ENCODE measurements at places on chromosomes 6 and 20.

GRCh38 chr20:561437-562231, 18.0 kb upstream of the CSNK2A1 start:
- peak; percentile 52 for DNase-seq

DNA sequence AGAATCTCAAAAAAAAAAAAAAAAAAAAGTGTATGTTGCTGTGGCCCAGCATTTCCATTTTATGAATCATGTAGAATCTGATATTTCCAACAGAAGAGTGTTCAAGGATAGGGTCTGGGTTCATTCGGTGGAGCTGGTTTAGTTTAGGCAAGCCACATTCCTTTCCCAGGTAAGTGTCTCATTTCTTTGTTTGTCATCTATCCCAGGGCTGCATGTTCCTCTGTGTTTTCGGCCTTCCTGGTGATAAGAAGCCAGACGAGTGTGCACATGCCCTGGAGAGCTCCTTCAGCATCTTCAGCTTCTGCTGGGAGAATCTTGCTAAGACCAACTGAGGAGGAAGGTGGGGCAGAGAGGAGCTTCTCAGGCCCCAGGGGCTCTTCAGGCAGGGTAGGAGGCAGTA, 38.2 kb downstream of the NFYA start:
- DNase-seq, result no peak

DNA sequence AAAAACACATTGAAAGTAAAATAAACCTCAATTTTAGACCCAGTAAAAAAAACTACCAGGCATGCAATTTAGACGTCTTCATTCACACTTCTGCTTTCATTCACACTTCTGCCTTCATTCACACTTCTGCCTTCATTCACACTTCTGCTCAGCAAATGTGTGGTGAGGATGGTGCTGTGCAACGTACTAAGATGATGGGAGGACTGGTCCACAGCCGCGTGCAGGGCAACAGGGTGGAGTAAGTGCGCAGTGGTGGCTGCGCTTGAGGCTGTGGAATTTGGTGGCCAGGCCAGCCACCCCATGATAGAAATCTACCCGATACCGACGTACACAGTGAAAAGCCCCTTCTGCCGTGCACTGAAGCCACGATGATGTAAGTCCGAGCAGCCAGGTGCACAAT, 114.3 kb upstream of the CD93 start:
- DNase-seq, result no peak

DNA sequence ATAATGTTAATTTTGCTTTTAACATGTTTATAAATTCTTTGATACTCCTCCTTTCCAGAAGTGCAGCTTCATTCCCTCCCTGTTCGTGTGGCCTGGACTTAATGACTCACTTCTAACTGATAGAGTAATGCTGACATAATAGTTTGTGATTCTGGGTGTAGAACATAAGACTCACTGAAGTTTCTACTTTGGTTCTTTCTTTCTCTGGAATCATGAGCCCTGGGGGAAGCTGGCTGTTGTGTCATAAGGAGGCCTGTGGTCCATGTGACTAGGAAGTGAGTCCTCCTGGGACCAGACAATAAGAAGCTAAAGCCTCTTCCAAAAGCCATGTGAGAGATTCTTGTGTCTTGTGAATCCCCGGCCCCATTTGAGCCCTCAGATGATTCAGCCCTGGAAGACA, 30.5 kb upstream of the HLA-G start:
- DNase-seq, result no peak

DNA sequence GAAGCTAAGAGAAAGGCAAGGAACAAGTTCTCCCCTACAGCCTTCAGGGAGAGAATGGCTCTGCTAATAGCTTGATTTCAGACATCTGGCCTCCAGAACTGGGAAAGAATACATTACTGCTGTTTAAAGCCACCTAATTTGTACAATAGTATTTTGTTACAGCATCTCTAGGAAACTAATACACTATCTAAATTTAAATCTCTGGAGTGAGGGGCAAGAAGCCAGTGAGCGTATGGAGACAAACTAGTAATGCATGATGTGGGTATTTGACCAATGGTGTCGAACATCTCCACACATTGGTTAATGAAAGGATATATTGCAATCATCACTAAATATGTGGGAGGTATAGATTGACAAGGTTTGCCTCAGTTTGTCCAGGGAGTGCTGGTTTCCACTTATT, 451.5 kb downstream of the EPM2A start:
- DNase-seq, result no peak

DNA sequence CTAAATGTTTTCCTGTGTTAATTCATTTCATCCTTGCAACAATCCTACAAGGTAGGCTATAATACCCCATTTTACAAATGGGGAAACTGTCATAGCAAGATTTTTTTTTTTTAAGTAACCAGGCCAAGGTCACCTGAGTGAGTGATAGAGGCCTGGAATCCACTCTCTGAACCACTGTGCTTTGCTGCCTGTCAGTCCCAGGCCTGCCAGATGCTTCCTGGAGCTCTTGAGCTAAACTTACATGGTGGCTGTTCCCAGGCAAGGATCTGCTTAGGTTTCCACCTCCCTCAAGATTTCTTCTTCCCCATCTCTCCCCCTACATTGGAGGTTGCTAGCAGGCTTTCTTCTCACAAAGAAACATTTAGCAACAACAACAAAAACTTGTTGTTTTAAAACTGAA, 32.7 kb upstream of the RNF8 start:
- no peak for DNase-seq

GRCh38 chr6:912871-913835, 220.2 kb upstream of the EXOC2 start:
- peak; percentile 2 for DNase-seq

- no peak for DNase-seq
These were observed 119.7 kb upstream of the ZFP64 start for GRCh38 chr20:52311209-52311794.

DNA sequence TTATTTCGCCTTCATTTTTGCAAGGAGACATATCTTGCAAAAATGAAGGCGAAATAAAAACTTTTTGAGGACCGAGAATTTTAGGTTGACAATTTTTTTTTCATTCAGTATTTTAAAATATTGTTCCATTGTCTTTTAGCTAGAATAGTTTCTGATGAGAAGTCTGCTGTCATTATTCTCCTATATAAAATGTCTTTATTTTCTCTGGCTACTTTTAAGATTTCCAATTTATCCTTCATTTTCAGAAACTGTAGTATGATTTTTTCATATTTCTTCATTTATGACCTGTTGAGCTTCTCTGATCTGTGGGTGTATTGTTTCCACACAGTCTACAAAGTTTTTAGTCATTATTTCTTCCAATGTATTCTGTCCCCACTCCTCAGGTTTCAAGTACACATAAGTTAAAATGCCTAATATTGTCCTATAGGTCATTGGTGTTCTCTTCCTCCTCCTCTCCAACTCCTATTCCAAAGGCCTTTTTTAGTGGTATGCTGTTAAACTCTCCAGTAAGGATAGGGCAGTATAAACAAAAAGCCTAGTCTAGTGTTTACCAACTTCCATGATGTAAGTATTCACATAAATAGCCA, 15.7 kb downstream of the AHI1 start:
- DNase-seq, result no peak

- DNase-seq, result no peak
These were observed 193.7 kb upstream of the PROKR2 start for GRCh38 chr20:5510446-5510845.

GRCh38 chr6:133179481-133179880, 61.7 kb upstream of the EYA4 start:
- DNase-seq, result no peak

GRCh38 chr6:136960781-136961180, 38.7 kb downstream of the SLC35D3 start:
- no peak for DNase-seq

- DNase-seq, result no peak
These were observed 93.3 kb downstream of the EDN1 start for GRCh38 chr6:12383448-12383847.

DNA sequence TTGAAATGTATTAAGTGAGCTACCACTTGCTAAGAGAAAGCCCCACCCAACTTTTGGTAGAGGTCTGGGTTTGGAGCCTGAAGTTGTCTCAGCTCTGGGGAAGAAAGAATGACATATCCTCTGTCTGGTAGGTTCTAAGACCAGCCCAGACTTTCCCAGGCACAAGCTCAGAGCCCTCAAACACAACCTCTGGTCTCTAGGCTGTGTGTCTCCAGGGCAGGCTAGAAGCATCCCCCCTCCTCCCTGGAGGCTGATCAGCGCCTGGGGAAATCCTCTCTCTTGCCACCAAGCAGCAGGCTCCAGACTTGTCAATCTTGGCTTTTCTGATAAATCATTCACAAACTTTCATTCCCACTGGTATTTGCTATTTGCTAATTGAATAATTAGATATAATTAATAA, 226.5 kb upstream of the CST7 start:
- DNase-seq, result no peak

DNA sequence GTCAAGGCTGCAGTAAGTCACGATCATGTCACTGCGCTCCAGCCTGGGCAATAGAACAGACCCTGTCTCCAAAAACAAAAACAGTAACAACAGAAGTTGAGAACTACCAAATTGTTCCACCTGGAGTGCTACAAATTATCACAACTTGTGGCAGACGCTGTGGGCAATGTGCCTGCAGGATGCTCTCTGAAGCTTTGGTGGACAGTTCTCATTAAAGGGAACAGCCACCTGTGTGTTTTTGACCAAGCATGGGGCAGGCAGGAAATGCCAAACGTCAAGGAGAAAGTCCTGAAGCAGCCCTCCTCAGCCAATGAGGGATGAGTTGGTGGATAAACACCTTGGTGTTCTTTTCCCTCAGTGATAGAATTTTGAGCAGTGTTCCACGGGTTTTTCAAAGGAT, 15.8 kb downstream of the COX4I2 start:
- no peak for DNase-seq

- no peak for DNase-seq
These were observed 122.4 kb downstream of the CBLN4 start for GRCh38 chr20:55882910-55883309.

DNA sequence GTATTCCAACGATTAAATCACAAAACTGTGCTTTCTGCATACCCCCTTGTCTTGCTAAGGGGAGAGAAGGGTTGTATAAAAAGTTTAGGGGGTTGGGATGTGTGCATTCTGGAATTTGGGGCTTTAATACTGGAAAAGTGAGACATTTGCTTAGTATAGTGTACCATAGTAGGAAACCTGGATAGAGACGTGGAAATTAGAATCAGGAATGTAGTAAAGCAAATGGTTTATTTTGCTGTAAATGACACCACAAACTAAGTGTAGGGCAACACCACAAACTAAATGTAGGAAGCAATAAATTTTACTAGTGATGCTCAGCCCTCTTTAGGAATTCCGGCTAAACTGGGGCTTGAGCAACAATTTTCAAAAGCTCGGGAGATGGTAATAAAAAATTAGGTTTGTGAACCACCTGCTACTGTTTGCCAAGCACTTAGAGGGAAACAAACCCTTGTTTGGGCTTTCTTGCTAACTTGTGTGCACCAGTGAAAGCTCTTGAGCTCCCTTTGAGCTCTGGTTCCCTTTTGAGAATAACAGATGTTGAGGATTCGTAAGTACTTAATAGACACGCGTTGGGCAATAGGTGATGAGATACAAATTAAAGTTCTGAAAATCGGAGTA, 13.8 kb downstream of the BRD2 start:
- DNase-seq, result no peak

- peak; percentile 85 for DNase-seq
These were observed at the start of gene SGK1 for GRCh38 chr6:134317471-134318131. Gene SGK1, minus strand, starts transcription at chr6:134318112. Its CDS starts 652 bp downstream, at chr6:134317460.

DNA sequence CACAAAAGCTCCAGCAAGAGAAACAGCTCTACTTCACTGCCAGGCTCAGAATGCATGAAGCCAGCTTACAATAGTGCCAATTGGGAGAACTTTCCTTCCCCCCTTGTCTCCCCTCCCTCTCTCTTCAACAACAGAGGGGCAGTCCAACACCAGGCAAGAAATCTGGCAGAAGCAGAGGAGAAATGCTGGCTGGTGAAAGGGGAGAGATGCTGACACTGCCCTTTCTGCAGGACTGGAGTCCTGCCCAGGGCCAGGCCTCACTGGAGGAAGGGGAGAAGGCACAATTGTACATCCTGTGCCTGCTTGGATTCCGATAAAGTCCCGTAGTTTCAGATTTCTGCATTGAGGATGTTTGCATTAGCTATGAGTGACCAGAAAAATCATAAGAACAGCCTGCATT, 148.6 kb downstream of the LRRC1 start:
- DNase-seq, result peak; percentile 76

DNA sequence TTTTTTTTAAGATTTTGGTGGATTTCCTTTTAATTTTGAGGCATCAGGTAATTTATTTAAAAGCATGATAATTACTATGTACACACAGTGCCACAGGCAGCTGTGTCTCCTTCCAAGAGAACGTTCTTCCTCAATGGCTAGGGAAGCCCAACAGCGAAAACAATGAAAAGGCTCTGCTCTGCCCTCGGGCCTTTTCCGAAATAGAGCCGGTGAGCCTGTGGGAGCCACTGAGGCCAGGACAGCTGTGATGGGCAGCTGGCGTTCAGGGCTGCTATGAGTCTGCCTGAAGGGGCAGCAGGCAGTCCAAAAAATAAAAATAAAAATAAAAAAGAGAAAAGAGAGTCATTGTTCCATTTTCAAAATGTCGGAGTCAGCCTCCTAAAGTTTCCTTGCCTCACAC, 443.8 kb downstream of the KIF16B start:
- no peak for DNase-seq

GRCh38 chr6:160077526-160077925, 44.1 kb upstream of the SLC22A1 start:
- DNase-seq, result no peak

DNA sequence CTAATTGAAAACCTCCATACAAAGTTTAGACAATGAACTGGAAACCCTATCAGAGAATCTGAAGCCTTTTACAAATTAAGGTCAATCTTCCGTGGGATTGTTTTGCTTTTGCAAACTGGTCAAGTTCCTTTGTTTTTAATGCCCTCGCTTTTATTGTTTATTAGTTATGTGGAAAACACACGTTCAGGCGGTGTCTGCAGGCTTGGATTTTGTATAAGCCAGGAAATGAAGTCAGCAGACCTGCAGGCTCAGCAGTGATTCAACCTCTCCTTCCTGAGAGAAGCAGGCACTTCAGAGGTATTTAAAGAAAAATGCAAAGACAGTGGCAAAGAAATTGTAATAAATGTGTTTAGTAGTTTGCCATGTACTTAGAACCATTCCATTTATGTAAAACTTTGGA, 103.4 kb upstream of the PDE10A start:
- DNase-seq, result no peak

- DNase-seq, result no peak
These were observed 71.6 kb upstream of the CD93 start for GRCh38 chr20:23157734-23158133.

- no peak for DNase-seq
These were observed 163.6 kb upstream of the CST7 start for GRCh38 chr20:24785141-24786110.

DNA sequence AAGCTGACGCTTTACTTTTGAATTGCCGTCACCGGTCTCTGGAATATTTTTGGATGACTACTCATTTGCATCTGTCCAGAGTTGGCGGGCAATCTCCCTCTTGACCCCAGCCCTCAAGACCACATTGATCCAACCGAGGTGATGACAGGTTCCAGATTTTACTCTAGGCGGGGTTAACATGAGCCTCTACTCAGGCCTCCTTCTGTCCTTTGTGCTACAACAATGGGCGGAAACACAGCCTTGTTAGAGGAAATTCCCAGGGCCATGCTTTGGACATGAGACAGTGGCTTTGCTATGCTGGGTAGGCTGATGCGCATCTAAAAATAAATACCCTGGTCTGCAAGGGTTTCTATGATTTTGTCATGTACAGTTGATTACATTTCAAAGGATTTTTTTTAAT, 27.0 kb upstream of the ADGRF5 start:
- no peak for DNase-seq
